Left ventricle myocardium superior (tissue), 1 donor: ENCODE measurements at places on chromosomes 6 and 20. TPM values are rescaled to one million over a fixed set of nuclear protein-coding genes. Genes with fewer than 3 reads are reported as not detected.

GRCh38 chr6:45554591-45554990 is 176.9 kb upstream of the SUPT3H start:
- DNase-seq: no peak

RIPPLY2 gene
- not detected for total RNA-seq

FKBP1C gene
- total RNA-seq: 0.77 TPM

GRCh38 chr6:45229416-45229815 is 98.7 kb upstream of the RUNX2 start:
- no peak for DNase-seq

DNA sequence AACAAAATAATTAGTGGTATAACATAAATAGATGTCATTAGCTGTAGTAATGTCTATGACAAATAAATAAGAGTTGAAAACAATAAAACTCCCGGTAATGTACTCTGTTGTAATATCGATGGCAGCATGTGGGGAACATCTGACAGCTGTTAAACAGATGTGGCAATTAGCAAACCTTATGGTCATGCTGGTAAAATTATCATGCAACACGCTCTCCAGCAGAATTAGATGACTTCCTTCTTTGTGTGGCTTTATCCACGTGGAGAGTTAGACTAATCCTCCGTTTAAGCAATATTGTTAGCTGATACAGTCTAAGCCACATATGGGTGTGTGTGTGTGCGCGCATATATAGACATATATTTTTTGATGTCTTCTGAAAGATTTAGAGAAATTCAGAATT is 77.7 kb upstream of the ZFP64 start:
- no peak for DNase-seq

BPI gene
- not detected for total RNA-seq

DNA sequence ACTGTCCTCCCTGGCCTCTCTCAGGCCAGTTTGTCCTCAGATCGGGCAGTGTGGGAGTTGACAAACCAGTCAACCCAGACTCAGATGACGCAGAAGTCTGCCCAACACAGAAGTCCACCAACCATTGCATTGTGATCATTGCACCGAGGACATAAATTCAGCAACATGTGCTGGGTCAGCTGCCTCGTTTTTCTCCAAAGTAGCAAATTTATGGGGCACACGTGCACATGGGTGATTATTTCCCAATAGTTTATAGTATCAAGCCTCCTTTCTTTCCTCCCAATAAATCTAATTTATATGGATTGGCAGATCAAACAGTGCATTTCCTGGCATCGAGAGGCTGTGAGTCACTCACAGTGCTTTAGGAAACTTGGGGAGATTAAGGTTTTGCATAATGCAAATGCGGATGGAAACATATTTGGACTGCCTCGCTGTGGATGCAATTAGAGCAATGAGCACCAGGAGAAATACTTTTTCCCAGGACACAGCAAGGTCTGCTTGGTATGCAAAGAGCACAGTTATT is 413.7 kb upstream of the SULF2 start:
- DNase-seq: no peak

- DNase-seq: no peak
Observed at GRCh38 chr6:3648724-3649123, 102.8 kb downstream of the PXDC1 start.

GRCh38 chr6:170265655-170266054 is 25.2 kb downstream of the DLL1 start:
- peak; percentile 88 for DNase-seq
